ENCODE measurements at places on chromosomes 5 and 9.

GRCh38 chr9:37187292-37187691 lies 66.9 kb downstream of the ZCCHC7 start:
- no peak for DNase-seq

- peak; percentile 10 for DNase-seq
Observed at GRCh38 chr9:135117281-135117680, 29.8 kb downstream of the OLFM1 start.

DNA sequence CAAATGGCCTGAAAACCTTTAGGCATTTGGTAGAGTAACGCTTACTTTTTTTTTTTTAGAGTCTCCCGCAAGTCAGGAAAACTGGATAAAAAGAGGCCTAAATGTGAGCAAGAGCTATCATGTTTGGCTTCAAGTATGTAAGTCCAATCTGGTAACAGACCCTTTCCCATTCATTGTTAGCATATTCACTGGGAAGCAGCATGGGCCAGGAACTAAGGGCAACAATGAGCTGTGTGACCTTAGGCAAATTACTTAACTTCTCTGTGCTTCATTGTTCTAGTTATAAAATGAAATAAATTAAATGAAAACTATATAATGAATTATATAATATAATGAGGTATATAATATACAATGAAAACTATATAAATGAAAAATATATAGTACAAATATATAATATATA lies 114.3 kb upstream of the PCA3 start:
- no peak for DNase-seq

DNA sequence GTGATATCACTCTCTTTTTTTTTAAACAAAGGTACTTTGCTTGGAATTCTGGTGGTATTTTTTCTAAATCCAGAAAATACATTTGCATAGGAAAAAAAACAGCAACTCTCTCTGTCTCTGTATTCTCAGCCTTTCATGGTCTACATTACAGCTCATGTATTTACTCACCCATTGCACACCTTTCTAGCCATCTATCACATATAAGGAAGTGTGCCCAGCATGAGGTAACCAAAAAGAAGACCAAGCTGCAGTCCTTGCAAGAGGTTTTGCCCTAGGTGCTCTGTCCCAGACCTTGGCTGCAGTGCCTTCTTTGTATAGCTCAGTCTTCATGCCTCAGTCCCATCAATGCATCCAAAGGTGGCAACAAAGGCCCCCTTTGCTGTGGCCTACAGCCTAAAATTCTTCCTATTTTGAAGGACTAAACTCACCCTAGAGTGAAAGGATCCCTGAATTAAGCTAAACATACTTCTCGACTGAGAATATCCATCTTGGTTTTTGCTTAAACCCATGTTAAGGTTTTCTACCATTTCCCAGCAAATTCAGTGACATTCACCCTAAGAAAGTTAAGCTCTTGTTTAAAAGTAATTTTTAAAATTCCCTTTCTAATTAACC lies 446.4 kb downstream of the KIF4B start:
- DNase-seq: no peak

GRCh38 chr5:66440202-66440680 lies 156.0 kb upstream of the MAST4 start:
- peak; percentile 88 for DNase-seq

- peak; percentile 37 for DNase-seq
Observed at GRCh38 chr5:43141211-43141610, 20.5 kb downstream of the ZNF131 start.

- no peak for DNase-seq
Observed at GRCh38 chr5:157890836-157891597, 32.1 kb upstream of the CLINT1 start.

- peak; percentile 6 for DNase-seq
Observed at GRCh38 chr9:13181652-13182051, 97.8 kb downstream of the MPDZ start.
